ENCODE measurements at places on chromosomes 16 and 17. TPM values are rescaled to one million over a fixed set of nuclear protein-coding genes. Genes with fewer than 3 reads are reported as not detected.

DNA sequence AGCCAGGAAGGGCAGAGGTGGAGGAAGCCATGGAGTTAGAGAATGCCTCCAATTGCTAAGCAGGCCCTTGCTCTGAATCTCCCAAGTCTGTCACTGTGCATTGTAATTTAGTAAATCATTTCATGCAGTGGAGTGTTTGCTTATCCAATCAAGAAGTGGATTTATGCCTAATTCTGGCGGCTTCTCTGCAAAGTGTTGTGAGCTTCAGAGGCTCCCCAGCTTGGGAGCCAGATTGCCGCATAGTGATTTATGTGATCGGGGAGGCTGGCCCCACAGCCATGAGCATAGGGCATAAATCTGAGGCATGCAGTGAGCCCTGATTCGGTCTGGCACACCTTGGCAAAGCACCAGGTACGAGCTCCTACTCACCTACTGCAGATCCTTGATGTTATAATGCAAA, 520.8 kb downstream of the HS3ST4 start:
- no peak for DNase-seq

Gene STH
- total RNA-seq: not detected

GRCh38 chr17:31629696-31630470, 229.2 kb downstream of the COPRS start:
- no peak for DNase-seq

GRCh38 chr16:35585411-35585810, 2126.0 kb downstream of the TP53TG3F start:
- DNase-seq: no peak
